ENCODE measurements at places on chromosomes 4 and X.

DNA sequence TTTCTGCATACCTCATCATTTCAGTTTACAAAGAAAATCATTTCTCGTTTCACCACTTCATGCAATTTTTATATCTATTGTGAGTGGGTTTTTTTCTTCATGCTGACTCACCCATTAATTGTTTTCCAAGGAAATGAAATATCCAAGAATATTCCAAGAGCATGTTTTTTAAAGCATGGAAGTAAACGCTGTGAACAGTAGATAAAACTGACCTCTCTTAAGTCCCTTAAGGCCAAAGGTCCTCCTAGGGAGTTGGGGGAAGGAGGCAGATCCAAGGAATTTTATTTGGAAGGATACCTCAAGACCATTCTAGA lies 2.6 kb upstream of the APBB2 start:
- DNase-seq, result no peak

GRCh38 chrX:13863324-13863723 lies 46.4 kb upstream of the GPM6B start:
- no peak for DNase-seq

DNA sequence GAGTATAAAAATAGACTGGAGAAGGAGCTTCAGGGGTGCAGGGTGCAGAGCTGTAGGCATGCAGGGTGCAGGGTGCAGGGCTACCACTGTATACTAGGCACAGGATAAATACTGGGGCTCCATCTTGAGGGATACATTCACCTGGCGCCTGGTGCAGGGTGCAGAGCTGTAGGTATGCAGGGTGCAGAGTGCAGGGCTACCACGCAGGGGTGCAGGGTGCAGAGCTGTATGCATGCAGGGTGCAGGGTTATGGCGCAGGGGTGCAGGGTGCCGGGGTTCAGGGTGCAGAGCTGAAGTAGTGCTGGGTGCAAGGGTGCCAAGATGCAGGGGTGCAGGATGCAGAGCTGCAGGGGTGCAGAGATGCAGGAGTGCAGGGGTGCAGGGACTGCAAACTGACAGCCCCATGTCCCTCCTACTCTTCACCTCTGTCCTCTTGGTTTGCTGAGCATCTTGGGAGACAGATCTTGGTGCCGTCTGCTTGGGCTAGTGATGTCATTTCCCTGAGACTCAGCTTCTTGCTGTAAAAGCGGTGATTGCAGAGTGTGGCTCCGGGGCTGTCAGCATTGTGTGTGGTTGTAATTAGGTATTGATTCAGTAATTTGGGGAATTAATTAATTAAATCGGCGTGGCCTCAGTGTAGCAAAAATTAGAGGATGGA lies 91.2 kb downstream of the ADRA2C start:
- no peak for DNase-seq

DNA sequence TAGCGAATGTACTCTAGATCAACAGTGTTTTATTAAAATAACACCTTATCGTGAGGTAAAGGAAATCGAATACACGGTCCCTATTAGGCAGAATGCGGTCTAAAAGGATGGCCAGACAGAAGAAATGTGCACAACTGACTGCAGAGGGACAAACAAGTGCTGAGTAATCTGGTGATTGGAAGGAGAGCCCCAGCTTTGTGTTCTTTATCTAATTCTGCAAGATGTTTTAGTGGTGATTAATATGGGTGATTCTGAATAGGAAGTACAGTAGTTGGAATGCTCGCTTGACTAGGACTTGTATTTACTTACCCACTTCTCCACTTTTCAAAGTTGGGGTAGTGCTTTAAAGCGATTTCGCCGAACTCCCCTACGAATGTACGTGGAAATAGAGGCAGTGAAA lies 1.2 kb downstream of the WDR44 start:
- DNase-seq, result no peak

GRCh38 chr4:29336861-29337260 lies 1383.3 kb upstream of the PCDH7 start:
- no peak for DNase-seq

DNA sequence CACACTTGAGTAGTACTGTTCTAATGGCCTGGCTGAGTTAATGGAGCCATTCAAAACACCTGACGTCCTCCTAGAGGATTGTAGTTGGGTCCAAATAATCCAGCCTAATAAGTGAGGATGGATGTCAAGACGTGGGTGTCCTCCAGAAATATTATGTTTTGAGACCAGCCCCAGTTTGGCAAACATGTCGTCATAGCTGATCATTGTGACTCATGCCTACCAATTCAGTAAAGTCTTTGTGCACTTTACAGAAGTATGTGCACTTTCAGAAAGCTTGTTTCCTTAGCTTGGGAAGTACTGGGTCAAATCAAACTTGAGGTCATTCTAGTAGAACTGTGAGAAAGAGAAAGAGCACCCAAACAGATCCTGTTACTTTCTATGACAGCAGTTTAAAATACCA lies 37.6 kb upstream of the GLRA2 start:
- no peak for DNase-seq

DNA sequence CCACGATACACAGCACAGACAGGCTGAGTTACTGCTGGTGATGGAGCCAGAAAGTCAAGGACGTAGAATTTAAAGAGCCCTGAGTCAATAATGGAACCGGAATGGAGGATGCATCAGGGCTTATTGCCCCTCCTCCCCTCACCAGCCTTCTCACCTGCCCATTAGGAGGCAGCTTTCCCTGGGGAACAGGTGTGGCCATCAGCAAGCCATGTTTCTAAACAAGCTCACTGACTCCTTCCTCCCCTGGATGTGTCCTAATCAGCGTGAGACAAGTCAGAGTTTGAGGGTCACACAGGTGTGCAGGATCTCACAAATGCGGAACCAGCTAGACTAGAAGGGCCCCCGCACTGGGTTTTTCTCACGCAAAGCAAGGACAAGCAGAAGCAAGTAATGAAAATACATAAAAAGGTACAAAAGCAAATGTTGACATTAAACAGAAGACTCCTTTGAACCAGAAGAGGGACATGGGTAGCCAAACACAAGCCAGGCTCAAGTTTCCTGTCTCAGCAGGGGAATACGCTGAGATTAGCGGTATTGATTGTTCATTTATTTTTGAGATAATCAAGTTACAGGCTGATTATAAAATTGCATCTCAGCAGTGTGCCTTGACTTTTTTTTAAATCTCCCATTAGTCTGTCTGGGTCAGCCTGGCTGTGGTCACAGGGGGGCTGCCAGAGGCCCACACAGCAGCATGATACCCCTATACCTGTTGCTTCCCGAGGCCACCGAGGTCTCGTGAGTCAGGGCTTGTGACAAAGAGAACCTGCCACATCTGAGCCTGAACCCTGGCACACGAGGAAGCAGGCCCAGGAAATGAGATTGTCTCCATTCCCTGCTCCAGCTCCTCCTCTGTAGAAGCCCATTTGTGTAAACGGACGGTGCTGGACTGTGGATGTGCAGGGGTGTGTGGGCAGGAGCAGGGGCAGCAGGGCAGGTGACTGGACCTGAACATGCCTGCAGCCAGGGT lies 37.4 kb downstream of the CCKAR start:
- DNase-seq, result no peak

DNA sequence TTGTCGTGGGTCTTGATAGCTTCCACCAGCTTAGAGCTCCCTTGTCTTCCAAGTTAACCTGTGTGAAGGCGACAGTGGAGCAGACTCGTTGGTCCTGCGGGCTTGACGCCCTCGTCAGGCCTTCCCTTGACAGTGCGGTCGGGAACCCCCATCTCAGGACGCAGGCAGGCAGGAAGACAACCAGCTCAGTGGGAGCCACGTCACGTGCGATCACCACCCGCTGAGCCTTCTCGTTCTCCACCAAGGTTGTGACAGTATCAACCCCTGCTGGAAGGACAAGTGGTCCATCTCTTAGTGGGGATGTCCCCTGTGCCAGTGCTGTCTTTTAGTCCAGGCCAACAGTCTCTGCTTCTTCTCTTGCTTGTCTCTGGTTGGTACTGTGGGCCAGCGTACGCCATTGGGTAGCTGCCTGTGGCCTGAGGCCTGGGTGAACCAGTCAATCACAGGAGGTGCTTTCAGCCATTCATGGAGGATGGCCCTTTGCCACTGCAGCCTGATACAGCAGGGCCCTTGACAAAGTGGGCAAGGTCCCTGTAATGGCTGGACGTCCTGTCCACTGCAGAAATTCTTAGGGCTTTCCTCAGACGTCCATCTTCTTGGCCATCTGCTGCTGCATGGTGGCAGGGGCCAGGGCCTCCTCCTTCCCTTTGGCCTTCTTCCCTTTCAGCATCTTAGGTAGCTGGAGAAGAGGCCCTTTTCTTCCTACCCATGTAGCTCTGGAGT lies 31.4 kb downstream of the RGS12 start:
- no peak for DNase-seq

- DNase-seq, result no peak
Measured at GRCh38 chrX:141811438-141811837, 26.7 kb upstream of the MAGEC3 start.

DNA sequence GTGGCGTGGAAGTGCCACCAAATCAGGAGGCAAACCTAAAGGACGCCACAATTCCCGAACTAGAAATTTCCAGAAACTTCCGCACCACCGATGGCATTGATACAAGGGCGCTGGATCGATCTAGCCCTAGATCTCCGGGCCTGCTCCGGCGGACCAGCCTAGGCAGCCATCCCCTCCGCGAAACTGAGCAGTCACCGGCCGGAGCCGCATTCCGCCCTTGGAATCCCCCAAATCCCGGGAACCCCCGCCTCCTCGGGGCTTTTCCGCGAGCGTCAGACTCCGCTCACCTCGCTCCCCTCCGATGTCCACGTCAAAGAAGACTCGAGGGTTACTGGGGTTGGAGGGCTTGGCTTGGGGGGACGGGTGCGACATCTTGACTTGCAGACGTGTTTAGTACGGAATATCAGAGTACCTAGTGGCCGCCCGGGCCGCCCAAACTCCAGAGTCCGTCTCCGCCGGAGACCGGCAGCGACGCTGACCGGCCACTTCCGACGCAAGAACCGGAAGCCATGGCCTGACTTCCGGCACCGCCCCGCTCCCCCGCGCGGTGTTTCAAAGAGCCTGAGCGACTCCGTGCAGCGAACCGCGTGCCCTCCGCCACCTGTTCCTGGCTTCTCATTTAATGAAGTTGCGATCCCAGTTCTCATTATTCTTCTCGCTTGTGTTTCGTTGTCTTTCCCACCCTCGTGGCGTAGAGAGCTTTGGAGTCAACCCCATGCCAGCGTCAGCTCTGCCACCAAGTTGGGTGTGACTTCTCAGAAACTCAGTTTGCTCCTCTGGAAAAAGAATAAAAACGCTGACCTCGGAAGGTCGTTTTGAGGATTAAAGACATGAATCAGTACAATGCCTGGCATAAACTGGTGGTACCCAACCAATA lies at the start of gene PPID:
Gene PPID, minus strand, starts transcription at position 480 of the 877 bp plus-strand sequence. Its CDS starts 108 bp downstream, at position 372.
- peak; percentile 39 for DNase-seq

GRCh38 chrX:49166914-49167739 lies 4.6 kb downstream of the MAGIX start:
- no peak for DNase-seq

DNA sequence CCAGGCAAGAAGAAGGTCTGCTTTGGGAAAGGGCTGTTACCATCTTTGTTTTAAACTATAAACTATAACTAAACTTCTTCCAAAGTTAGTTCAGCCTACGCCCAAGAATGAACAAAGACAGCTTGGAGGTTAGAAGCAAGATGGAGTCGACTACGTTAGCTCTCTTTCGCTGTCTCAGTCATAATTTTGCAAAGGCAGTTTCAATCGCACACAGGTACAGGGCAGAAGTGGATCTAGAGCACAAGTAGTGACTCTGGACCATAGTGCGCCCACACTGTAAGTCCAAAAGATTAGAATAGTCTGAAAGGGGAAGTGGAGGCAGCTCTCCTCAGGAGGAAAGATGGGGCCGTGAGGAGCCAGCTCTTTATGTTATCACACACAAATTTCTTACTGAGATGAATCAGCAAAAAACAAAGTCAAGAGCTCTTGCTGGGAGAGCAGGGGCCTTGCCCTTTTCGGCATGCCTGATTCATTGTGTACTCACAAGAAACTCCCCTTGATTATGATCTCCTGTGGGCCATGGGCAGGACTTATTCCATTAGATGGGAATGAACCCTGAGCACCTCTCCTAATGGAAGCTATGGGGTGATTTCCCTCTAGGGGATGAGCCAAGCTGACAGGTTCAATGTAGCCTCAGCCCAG lies 58.6 kb downstream of the FUNDC1 start:
- no peak for DNase-seq

DNA sequence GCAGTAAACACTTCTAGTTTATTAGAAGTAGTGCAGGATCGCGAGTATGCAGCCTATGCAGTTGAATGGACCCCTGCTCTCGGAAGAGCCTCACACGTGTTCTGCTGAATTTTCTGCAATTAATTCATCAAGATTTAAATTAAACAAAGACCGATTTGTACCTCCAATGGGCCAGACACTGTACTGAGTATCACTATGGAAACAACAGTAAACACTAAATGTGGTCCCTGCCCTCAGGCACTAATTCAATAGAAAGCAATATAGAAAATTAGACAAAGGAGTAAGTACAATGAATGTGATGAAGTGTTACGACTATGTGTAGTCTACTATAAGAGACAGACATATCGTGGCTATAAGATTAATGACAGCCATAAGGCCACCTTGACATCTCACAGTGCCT lies 740.3 kb upstream of the FRG1 start:
- DNase-seq, result no peak

DNA sequence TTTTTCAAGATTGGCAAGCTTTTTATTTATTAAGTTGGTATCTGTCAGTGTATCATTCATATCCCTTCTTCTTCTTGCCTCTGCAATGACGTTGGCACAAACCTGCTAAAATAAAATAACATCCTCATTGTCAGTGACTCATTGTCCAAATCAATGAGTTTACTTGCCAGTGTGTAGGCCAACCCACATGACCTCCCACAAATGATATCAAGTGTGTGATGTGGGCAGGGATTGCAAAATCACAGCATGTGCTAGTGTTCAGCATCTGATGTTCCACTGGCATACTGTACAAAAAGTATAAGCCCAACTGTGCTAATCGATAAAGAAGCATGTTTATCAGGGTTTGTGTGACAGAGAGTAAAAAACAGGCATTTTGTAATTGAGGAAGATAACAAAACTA lies 25.5 kb downstream of the GPAT3 start:
- no peak for DNase-seq

DNA sequence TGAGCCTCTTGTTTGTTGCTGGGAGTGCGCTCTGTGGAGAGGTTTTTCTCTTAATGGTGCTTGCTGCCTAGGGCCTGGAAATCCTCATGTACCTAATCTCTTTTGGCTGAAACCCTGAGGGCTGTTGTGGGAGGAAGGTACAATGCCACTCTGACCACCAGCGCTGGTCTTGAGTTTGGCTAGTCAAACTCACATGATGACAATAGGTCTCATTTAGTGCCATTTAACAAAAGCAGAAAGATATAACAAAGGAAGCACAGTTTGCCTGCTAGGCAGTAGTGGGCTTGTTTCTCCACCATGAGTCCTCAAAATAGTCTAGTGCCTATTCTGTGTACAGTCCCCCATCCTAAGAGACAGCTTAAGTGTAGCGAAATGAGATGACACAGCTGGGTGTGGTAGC lies 111.3 kb downstream of the TSPAN7 start:
- DNase-seq, result no peak

GRCh38 chrX:125089761-125090445 lies 229.8 kb upstream of the TEX13C start:
- no peak for DNase-seq

DNA sequence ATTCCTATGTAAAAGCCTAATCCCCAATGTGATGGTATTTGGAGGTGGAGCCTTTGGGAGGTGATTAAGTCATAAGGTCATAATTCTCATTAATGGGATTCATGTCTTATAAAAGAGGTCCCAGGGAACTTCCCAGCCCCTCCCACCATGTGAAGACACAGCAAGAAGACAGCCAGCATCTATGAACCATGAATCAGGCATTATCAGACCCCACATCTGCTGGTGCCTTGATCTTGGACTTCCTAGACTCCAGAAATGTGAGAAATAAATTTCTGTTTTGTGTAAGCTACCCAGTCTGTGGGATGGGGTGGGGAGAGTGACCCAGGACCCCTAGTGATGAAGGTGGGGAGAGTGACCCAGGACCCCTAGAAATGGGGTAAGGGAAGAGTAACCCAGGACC lies 6.1 kb upstream of the DAPP1 start:
- no peak for DNase-seq
